ENCODE measurements at places on chromosomes 12 and 14.

DNA sequence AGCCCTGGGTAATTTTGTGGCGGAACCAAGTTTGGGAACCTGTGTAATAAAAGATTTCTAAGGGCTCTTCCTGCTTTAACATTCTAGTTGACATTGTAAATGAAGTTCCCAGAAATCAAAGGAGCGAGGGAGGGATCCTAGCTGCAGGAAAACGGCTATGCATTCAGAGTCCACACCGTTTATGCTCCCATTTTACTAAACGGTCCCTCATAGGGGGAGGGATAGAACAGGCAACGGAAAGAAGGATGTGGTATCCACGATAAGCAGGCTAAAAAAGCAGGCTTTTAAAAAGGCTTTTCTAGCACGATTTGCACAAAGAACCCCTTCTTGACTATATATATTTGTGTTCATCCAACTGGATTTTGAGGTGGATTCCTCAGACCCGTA, 559 bp downstream of the SYNJ2BP start:
- DNase-seq = no peak

- no peak for DNase-seq
Measured at GRCh38 chr12:26277506-26278246, 82.3 kb downstream of the SSPN start.

- no peak for DNase-seq
Measured at GRCh38 chr14:24093207-24093900, 757 bp upstream of the PCK2 start.

DNA sequence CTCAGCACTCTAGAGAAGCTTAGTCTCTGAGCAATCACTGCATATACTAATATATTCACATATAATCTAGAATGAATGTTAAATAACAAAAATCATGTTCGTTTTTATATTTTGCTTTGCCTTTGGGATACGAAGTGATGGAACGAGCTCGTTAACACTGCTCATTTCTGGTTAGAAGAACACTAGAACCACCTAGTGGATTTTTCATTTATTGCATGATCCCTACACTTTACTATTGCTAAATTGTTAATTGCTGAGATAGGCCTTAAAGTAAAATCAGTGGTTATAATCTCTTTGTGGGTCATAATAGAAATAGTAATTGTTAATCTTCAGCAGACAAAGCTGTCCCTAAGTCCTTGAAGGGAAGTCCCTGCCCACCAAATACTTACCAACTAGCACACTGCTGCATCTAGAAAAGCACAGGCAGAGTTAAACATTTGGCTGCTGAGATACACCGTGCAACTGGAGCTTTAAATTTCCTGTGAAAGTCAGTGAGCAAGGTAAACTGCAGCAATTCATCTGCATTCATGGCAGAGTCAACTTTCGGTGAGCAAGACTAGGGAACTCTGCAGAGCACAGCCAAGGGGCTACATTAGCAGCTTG, 353.7 kb downstream of the APAF1 start:
- DNase-seq = no peak

- no peak for DNase-seq
Measured at GRCh38 chr12:79250960-79251755, 386.6 kb downstream of the SYT1 start.

GRCh38 chr12:124759841-124760503, 103.7 kb downstream of the SCARB1 start:
- no peak for DNase-seq

GRCh38 chr12:51911788-51912711, 4.7 kb downstream of the ACVRL1 start:
- no peak for DNase-seq

GRCh38 chr14:102182936-102183619, 43.4 kb downstream of the WDR20 start:
- DNase-seq = no peak

DNA sequence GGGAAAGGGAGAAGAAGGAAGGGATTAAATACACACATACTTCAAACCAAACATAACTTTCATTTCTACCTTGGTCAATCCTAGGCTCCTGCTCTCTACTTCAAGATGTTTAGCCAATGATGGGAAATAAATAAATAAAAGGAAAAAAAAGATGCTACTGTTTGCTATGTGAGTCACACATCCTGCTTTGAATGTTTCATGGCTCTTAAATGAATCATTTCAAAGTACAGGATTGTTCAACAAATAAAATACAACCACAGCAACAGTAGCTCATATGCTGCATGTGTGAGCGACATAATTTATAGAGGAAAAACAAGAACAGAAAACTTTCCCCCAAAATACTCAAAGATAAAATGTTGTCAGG, 54.3 kb upstream of the NPFF start:
- DNase-seq = no peak

- no peak for DNase-seq
Measured at GRCh38 chr14:100076133-100076532, 10.9 kb downstream of the EVL start.

- DNase-seq = no peak
Measured at GRCh38 chr14:97788846-97789526, 991.8 kb downstream of the VRK1 start.

- DNase-seq = no peak
Measured at GRCh38 chr12:54565986-54566544, 16.7 kb downstream of the PDE1B start.

GRCh38 chr14:58749066-58749669, 111.4 kb downstream of the DACT1 start:
- DNase-seq = no peak

DNA sequence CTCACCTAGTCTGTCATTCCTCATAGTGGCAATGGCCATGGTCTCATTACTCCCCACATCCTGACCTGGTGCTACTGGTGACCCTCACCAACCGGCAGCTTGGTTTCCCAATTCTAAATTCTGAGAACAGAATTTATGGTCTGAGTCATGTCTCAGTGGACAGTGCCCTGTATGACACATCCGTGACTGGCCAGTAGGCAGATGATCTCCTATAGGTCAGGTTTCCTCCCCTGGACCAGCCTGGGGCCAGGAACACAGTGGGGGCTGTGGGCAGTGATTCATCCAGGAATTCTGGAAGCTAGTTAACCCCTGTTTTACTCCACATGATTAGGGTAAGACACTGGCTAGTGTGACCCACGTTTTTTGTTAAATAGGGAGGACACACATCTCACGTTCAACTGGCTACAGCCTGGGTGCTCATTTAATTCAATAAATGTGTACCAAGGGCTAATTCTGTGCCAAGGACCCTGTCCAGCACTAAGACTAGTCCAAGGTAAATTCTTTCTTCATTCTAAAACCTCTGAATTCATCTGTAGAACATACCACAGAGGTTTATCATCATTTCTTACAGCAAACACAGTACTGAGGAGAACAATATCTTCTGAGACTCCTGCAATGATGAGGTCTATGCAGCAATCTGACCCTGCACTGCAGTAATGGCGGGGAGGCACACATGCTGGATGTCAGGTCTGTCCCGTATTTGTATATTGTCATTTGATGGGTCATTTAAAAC, 249.6 kb upstream of the TBX3 start:
- no peak for DNase-seq

- DNase-seq = no peak
Measured at GRCh38 chr12:123058980-123059379, 78.5 kb downstream of the ARL6IP4 start.

- DNase-seq = no peak
Measured at GRCh38 chr12:44389896-44390295, 486.2 kb downstream of the NELL2 start.

DNA sequence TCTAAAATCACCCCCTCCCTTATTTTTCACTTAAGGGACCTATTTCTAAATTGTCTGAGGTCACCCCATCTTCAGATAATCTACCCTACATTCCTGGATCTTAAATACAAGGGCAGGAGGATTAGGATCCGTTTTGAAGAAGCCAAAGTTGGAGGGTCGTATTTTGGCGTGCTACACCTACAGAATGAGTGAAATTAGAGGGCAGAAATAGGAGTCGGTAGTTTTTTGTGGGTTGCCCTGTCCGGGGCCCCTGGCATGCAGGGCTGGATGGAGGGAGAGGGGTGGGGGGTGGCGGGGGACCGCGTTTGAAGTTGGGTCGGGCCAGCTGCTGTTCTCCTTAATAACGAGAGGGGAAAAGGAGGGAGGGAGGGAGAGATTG, 300 bp upstream of the CCND2 start:
- DNase-seq = no peak

DNA sequence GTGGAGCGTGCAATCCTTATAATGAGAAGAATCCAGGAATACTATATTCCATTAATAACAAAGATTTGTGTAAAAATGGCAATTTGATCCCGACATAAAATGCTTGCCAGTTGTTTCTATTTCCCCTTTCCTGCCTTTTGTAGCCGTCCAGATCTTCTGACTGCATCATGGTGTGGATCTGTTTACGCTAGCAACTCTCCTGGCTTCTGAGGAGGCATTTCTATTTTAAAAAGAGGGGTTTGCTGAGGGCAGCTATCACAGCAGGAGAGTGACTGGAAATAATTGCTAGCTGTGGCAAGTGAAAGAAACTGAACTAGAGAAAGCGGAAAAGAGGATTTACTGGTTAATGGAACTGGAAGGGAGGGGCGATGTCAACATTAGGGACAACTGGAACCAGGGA, 145.6 kb downstream of the ATP23 start:
- DNase-seq = no peak

GRCh38 chr14:102194856-102195255, 55.2 kb downstream of the WDR20 start:
- DNase-seq = no peak

GRCh38 chr14:29102996-29103395, 336.4 kb downstream of the FOXG1 start:
- no peak for DNase-seq

DNA sequence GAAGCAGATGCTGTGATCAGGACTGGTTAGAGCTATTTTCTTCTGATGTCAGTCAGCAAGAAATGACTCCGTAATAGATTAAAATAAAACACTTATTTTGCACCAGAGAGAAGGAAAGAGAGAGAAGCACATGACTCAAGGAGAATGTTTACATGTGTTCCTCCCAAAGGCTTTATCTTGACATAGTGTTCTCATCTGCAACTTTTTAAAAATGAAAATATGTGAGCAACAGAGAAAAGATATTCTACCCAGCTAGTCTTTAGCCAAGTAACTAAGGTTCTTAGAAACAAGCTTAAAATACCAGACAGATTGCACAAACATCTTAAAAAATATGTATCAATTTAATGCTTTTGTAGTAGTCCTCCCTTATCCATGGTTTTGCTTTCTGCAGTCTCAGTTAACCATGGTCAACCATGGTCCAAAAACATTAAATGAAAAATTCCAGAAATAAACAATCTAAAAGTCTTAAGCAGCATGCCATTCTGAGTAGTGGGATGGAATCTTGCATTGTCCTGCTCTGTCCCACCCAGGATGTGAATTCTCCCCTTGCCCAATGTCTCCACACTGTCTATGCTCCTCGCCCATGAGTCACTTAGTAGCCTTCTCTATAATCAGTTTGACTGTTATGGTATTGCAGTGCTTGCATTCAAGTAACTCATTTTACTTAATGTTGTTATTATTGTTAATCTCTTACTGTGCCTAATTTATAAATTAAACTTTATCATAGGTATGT, 9.9 kb downstream of the SERPINA10 start:
- DNase-seq = no peak

GRCh38 chr12:93128332-93128707, 199.2 kb upstream of the EEA1 start:
- DNase-seq = no peak

DNA sequence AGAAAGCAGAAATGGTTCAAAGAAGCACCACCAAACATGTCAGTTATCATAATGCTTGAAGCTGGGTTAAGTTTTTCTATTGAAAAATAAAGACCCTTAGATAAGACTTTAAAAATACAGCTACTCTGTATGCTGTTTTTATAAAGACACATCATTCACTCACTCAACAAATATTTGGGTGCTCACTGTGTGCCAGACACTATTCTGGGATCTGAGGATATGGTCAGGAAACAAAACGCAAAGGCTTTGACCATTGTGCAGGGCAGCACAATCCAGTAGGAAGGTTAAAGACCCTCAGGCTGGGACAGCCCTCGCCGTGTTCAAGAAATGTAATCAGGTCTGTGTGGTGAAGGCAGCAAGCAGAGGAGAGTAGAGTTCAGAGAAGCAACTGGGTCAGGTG, 38.0 kb upstream of the DPY19L2 start:
- no peak for DNase-seq

DNA sequence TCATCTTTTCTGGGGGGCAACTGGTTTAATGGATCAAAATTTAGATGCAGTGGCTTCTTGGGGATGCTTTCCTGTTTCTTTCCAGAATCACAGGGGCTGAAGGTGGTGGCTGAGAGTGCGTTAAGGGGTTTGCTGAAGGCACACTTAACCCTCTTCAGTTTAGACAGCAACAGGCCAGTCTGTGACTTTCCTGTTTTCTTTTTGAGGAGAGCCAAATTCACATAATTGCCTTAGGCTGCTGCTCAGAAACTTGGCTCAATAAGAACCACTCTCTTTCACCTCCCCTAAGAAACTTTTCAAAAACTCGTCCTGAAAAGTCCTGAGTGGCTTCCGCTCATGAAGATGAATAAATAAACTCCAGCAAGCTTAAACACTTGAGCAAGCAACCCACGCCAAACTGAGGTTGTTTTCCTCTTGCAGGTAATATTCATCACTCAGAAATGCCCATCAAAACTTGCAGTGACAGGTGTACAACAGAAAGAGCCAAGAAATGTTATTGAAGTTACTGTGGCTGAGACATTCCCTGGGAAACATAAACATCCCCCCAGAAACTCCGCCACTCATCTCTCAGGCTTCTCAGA, 510.4 kb downstream of the TMEM132D start:
- no peak for DNase-seq

GRCh38 chr12:75746621-75747020, 235.2 kb upstream of the KRR1 start:
- DNase-seq = no peak

DNA sequence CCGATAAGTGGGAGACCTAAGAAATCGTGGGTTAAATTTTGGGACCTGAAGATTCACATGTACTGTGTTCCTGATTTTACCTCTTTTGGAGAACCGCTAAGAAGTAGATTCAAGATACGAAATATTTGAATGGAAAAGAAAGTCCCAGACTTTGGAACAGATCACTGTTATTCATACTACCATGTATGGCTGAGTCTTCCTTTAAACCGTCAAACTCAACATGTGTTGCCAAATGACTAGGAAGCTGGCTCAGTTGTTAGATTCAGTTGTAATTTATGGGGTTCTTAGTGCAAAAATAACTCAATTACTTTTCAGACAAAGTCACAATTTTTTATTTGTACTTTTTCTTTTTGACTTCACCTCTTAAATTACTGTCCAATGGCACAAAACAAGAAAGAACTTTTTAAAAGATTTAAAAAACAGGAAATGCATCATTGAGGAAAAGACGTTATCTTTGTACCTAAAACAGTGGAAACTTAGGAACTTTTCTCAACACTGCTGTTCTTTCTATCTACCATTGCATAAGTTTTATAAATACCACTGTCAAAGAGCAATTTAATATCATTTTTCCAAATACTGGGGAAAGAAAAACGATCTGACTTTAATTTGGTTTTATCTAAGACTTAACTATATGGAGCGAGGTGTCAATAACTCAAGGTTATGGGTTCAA, 15.7 kb downstream of the RERG start:
- no peak for DNase-seq
